ENCODE measurements at places on chromosomes 3 and 15.

DNA sequence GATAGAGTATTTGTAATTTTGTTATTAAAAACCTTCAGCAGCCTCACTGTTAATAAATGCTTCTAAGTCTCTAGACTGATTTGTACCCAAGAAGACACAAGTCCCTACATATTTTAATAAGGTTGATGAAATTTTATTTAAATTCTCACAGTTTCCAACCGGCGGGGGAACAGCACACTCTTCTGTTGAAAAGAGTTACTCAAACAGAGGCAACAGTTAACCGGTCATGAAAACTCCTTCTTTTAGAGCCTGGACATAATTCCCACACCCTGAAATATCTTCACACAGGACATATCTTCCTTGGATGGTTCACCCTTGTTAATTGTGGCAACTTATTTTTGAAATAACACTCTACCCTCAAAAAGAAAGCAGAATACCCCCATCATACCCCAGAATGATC, 278.8 kb downstream of the FOXP1 start:
- DNase-seq = no peak

GRCh38 chr3:107796791-107797190, 274.0 kb downstream of the BBX start:
- peak; percentile 16 for DNase-seq

DNA sequence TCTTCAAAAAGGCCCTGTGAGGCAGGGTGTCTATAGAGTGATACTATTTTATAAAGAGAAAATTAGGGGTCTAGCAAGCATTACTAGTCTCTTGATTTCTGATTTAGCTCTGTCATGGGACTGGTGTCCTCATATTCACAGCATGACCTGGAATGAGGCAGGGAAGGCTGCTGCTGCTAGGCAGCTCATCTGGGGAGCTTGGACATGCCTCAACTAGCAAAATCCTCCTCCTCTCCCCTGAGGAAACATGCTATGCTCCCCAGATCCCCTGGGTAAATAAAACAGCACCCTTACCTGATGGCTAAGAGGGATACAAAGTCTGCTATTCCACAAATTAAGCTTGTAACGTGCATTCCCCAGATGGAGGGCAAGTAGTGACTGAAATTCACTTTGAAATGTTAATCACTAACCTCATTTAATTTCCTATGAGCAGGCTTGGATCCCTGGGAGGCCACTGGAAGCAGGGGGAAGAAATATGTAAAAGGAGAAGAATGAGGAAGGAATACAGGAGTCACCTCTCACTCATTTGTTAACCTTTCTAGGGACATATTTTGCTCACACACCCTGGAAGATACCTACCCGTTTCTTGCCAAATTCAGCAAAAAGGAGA, 709.4 kb downstream of the SQOR start:
- peak; percentile 4 for DNase-seq

DNA sequence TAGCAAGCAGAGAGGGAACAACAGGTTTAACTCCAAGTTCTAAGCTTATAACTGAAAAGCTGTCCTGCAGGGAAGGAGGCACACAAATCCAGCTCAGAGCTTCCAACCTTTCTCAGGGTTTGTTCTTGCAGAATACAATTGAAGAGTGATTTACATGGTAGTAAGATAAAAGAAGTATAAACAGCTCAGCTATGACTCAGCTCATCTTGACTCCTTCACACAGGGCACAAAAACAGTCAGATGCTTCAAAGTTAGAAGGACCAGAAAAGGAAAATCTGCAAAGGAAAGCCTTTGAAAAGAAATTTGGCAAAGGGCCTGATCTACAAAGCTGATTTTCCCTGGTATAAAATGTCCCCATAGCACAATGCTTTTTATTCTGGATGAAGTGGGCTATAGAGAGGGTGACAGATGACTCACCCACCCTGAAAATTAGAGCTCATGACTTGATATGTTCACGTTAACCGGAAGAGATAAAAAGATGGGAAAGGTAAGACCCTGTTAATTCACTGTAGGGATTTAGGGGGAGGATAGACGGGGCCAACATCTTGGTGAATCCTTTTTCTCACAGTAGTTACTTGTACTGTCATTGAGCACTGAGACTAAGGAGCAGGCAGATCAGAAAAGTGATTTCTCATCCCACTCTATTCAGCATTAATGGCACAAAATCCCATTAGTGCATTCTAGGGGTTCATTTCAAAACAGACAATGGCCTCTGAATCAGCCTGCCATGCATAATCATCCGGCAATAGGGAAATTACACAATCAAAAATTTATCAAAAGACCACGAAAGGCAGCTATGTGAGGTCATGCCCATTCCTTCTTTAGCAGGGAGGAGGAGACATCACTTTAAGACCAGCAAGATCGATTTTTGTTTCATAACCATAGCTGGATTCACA, 143.5 kb downstream of the GAP43 start:
- DNase-seq = no peak

DNA sequence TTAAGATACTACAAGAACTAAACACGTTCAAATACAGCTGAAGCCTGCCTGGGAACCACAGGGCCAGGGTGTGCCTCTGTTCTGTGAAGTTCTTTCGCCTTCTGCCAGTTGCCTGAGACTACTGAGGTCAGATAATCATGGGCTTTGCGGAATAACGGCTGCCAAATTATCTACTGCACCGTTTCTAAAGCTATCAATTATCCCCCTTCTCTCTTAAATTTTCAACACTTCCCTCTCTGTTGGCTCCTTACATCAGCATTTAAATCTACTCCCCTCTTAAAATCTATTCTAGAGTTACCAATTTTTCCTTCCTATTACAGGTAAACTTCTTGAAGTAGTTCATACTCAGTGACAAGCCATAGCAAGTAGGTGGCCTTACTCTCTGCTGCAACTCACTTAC, 6.2 kb upstream of the NEO1 start:
- DNase-seq = no peak

- no peak for DNase-seq
Observed at GRCh38 chr3:182597621-182598041, 195.7 kb upstream of the ATP11B start.

DNA sequence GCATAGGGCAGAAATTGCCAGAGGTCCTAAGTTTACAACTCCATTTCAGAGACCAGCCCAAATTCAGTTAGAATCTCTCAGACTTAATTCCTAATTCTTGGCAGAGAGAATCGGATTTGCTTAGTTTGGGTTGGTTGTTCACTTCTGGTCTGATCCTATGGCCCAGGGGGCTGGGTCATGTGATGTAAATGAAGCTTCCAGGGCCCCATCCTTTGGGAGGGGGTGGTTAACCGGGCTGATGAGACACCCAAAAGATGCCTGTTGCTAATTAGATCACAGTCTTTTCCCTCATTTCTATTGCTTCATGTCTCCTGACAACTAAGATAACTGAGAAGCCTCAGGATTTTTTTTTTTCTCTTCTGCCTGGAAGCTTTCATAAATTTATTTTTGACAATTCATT, 11.1 kb upstream of the ZNF620 start:
- DNase-seq = no peak

DNA sequence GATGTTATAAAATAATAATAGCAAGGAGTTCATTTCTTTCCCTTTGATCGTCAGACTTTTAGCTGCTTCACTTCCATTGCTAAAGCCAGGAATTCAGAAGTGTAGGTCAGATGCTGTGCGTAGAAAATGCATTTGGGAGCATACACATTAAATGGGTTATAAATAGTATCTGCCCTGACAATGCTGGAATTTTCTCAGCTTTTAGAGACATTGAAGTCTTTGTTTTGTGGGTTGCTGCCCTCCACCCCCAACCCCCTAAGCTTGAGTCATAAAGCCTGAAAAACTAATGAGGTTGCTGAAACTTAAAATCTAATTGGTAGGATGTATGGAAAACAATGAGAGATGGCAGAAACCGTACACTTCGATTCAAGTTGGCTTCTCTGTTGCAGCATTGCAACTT, 81.9 kb downstream of the MITF start:
- DNase-seq = no peak

DNA sequence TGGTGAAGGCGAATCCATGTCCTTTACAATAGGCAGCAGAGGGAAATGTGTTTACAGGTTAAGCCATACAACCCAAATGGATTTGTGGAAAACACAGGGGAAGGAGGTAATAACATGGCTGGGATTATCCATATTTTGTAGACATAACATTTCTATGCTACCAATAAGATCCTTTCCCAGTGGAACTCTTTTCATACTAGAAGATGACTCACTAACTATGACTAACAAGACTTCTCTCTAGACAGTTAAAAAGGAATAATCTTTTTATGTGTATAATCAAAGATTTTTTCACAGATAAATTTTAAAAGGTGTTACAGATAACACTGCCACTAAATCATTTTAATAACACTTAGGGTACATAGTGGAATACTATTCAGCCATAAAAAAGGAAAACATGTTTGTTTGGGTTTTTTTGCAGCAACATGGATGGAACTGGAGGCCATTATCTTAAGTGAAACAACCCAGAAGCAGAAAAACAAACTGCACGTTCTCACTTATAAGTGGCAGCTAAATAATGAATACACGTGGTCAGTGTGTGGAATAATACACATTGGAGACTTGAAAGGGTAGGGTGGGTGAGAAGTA, 39.6 kb downstream of the VPS13C start:
- no peak for DNase-seq

DNA sequence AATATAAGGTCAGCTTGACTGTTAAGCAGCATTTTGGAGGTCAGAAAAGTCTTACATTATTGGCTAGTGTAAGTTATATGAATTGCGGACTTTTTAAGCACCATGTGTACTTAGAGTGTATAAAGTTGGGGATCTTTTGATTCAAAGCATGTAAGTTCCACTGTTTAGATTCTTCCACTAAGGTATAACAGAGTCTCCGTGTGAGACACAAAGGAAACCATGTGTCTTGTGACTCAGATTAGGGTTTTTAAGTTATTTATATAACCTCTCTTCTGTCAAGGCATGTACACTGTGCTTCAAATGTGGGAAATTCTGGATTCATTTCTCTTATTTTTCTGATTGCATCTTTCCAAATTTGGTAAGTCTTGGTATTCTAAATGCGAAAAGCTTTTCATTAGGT, 143.5 kb upstream of the SOX2 start:
- no peak for DNase-seq

DNA sequence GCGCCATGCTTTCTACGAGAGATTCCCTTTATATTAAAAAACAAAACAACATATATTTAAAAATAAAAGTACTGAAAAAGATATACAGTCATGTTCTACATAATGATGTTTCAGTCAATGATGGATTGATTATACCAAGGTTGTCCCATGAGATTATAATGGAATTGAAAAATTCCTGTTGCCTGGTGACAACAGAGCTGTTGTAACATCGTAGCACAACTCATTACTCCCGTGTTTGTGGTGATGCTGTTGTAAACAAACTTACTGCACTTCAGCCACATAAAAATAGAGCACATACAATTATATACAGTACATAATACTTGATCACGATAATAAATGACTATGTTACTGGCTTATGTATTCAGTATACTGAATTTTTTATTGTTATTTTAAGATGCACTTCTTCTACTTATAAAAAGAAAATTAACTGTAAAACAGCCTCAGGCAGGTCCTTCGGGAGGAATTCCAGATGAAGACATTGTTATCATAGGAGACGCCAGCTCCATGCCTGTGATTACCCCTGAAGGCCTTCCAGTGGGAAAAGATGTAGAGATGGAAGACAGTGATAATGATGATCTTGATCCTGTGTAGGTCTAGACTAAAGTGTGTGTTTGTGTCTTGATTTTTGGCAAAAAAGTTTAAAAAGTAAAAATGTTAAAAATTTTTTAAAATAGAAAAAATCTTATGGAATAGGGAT, 11.7 kb downstream of the CCR1 start:
- DNase-seq = no peak

DNA sequence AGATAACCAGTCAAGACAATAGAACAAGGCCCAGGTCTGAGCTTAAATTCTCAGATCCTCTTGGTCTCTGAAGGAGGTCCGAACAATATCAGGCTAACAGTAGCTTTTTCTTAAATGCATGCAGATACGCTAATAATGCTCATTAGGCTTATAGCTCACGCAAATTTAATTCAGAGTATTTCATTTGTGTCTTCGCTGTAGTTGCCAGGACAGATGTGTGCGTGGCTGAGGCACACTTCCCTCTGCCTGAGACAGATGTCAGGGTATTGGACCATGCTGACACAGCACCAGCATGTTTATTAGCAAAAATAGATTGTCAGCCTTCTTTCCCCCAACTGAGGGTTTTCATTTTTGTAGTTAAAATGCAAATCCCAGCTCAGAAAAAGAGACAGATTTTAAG, 102.9 kb upstream of the BFSP2 start:
- no peak for DNase-seq

GRCh38 chr3:111700054-111700453, 104.9 kb upstream of the ZBED2 start:
- DNase-seq = no peak

DNA sequence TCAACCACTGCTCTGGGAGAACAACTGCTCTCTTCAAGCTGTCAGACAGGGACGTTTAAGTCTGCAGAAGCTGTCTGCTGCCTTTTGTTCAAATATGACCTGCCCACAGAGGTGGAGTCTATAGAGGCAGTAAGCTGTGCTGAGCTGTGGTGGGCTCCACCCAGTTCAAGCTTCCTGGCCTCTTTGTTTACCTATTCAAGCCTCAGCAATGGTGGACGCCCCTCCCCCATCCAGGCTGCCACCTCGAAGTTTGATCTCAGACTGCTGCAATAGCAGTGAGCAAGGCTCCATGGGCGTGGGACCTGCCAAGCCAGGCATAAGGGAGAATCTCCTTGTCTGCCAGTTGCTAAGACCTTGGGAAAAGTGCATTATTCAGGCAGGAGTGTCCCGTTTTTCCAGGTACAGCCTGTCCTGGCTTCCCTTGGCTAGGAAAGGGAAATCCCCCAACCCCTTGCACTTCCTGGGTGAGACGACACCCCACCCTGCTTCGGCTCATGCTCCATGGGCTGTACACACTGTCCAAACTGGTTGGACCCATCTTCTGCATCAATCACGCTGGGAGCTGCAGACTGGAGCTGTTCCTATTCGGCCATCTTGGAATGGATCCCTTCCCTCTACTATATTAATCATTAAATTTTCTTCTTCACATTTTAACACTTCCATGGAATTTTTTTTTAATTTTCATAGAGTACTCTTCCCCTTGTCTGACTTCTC, 167.0 kb upstream of the UBE2E2 start:
- no peak for DNase-seq

DNA sequence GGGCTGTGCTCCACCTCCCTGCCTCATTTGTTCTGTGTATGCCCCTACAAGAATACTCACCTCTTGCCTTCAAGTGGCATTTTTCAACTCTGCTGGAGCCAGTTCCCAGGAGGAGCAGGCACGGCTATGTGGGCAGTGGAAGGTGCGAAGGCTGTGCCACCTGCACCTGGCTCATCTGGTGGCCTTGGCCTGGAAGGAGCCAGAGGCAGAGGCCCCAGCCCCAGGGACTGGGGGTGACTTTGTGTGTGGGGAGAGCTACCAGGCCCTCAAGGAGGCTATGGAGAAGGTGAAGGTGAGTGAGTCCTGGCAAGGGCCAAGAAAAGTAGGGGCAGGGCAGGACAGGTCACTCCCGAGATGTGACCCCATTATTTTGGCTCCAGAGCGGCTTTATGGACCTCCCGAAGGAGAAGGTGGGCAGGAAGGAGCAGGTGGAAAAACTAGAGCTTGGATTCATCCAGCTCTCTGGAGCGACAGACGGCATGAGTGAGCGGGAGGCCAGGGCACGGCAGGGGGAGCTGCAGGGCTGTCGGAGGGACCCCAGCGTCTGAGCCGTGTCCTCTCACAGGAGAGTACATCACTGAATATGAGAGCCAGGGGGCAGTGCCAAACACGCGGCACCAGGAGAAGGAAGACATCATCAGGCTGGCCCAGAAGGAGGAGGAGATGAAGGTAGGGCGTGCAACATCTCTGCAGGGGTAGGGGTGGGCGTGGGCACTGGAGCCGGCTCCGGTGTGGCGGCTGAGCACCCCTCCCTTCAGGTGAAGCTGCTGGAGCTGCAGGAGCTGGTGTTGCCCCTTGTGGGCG, 57.3 kb upstream of the UBE2Q2 start:
- DNase-seq = peak; percentile 41
